Retinal pigment epithelial cell (primary cell): ENCODE measurements at places on chromosomes 1 and 21.

DNA sequence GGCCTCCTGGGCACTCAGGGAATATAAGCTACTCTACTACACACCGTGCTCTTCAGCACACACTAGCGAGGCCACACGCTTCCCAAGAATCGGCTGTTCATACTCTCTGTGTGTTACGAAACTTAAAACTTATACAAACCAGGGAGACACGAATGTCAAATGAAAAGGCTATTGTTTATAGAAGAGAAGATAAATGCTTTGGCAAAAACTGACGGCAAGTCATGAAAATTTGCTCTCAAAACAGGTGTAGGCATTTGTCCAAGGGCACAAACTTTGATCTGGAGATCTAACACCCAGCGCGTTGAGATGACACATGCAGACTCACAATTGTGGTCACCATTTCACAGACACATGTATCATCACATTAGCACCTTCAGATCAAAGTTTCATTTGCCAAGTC, 46.1 kb downstream of the USP48 start:
- no peak for DNase-seq

DNA sequence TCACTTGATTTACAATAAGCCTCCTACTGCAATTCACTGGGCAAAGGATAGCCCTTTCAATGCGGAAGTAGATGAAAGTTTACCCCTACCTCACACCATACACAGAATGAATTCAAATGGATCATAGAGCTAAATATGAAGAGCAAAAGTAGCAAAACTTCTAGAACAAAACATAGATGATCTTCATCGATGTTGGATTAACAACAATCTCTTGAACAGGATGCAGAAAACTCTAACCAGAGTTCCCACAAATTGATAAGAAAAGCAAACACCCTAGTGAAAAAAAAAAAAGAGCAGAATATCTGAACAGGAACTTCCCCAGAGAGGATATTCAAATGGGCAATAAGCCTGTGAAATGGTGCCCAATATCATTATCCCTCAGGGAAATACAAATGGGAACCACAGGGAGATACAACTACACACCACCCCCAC, 1.9 kb upstream of the UBASH3A start:
- no peak for DNase-seq

DNA sequence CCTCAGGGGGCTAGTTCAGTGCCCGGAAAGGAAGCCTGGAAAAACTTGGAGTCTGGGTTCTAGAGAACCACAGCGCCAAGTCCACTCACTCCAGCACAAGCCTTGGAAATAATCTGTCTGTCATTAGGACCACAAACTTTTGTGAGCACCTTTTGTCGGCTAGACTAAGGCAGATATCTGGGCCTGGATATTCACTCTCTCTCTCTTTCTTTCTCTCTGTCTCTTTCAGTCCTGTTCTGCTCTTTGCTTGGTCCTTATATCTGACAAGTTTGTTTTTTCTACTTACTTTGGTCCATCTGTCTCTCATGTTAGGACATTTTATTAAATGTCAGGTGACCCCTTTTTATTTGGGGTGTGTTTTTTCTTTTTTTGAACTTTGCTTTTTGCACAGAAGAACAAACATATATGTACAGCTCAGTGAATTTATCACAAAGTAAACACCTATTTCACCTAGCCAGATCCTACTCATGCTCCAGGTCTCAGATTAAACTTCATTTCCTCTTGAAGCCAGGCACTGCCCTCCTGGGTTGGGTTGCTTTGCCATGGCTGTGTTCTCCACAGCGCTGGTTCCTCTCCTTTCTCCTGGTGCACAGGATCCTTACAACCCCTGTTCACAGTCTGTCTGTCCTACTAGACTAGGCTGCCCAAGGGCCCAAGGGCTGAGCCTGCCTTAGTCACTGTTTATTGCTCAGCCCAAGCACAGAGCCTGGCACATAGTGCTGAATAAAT, 40.8 kb downstream of the TCEANC2 start:
- DNase-seq: no peak

- DNase-seq: no peak
These were observed 995 bp downstream of the COLGALT2 start for GRCh38 chr1:184036517-184036949.

GRCh38 chr1:171610385-171610784, 11.7 kb upstream of the MYOCOS start:
- DNase-seq: no peak

DNA sequence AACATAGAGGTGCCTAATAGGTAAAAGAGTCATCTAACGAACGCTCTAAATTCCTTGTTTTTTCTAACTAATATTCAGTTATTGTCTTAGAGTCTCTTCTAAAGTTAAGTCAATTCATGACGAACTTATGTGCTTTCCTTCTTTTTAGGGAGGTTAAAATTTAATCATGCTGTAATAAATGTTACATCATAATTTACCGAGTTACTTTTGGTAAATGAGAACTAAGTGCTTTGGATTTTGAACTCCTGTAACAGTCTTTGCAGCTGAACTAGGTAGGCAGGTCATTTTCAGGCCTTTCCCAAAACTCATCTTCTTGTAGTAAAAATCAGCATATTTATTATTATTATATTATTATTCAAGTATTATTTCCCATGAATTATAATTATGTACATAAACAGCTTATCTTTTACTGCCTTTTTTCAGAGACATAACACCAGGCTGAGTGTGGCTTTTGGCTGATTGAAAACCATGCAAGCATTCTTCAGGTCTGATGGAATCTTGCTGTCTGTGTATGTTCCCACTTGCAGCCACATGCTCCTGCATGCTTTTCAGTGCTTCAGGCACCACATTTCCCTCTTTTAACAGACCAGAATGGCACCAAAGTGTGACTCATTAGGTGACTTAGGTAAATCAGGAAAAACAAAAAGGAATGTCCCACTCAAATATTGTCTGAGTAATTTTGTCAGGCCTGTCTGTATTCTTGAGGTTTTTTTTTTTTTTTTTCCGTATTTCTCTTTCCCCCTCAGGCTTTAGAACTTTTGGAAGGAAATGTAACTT, 81.0 kb upstream of the CD55 start:
- DNase-seq: peak; percentile 57

GRCh38 chr1:86951430-86951829, 37.0 kb downstream of the HS2ST1 start:
- no peak for DNase-seq

DNA sequence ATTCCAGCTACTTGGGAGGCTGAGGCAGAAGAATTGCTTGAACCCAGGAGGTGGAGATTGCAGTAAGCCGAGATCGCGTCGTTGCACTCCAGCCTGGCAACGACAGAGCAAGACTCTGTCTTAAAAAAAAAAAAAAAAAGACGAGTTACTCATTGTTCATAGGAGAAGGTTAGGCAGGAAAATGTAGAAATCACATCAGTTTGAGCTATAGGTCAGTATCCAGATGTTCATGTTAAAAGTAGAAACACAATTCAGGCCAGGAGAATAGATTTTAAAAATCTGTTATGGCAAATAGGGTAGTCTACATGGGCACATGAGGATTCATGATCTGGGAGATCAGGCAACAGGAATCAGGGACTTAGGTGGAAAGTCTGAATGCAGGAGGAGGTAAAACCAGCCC, 57.7 kb downstream of the SELENOF start:
- no peak for DNase-seq

DNA sequence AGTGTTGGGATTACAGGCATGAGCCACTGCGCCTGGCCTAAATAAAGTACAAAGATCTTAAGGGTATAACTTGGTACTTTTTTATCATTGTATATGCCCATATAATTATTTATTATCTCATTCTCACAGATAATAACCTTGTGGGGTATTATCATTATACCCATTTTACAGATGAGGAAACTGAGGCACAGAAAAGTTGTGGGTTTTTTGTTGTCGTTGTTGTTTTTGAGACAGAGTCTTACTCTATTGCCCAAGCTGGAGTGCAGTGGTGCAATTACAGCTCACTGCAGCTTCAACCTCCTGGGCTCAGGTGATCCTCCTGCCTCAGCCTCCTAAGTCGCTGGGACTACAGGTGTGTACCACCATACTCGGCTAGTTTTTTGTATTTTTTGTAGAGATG, 4.1 kb downstream of the CGN start:
- DNase-seq: no peak

DNA sequence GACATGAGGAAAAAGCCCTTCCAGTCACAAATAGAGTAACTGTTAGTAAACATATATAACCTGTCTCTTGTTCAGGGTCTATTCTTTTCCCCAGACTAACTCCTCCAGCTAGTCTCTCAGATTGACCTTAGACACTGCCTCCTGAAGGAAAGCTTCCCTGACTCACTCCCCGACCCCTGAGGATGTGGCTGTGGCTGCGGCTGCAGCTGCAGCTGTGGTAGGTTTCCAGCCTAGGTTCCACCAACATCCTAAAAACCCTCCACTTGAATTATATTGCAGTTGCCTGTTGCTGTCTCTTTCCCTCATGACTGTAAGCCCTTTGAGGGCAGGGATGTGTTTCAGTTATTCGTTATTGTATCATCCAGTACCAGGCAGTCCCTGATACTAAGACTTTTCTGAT, 132.9 kb upstream of the C1orf21 start:
- no peak for DNase-seq

DNA sequence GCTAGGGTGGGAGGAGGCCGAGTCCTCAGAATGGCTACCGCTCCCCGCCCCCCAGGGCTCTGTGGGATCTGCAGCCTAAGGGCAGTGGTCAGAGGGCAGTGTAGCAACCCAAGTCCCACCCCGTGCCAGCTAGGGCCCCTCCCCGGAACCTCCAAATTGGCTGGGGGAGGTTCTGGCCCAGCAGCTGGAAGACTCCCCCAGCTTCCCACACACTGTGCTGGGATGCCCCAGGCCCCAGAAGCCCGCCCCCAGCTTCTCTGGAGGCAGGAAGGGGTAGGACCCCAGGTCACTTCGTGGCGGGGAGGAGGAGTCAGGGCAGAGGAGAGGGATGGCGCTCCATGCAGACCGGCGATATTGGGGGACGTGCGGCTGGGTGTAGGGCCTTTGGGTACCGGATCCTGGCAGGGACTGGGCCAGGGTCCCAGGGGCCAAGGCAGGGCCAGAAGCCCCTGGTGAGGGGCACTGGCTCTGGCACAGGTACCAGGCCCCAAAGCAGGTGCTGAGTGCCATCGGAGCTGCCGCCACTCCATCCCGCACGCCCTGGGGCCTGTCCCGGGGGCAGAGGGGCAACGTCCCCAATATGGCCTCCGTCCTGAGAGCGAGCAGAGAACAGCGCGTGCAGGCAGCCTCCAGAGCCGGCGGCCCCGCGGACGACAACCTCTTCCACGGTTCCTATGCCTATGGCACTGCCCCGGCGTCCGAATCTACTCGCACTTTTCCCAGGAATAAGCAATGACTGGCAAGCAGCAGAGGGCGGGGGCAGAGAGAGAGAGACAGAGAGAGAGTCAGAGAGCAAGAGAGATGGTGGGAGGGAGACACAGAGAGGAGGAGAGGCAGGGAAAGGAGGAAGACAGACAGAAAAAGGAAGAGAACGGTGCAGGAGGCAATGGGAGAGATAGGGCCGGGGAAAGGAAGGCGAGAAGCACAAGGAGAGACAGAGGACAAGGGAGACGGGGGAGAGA, 65.7 kb downstream of the RAP1GAP start:
- DNase-seq: no peak

DNA sequence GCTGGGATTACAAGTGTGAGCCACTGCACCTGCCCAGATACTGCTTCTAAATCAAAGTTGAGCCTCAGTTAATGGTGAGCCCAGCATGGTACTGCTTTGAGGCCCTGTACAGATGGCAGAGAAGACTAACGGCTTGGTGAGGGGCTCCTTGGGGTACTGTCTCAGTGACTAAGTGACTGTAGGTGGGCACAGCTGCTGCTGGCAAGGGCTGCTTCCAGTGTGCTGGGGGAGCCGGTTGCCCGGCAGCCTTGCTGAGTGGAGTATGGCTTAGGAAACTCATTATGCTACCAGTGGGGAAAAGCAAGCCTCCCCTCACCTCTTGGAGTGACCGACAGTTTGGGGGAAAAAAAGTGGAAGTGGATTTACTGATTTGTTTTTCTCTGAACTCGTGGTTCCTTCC, 23.6 kb upstream of the ARHGEF10L start:
- no peak for DNase-seq

GRCh38 chr1:226569879-226570547, 21.4 kb downstream of the STUM start:
- DNase-seq: no peak
